ENCODE measurements at places on chromosomes 11 and 22.

DNA sequence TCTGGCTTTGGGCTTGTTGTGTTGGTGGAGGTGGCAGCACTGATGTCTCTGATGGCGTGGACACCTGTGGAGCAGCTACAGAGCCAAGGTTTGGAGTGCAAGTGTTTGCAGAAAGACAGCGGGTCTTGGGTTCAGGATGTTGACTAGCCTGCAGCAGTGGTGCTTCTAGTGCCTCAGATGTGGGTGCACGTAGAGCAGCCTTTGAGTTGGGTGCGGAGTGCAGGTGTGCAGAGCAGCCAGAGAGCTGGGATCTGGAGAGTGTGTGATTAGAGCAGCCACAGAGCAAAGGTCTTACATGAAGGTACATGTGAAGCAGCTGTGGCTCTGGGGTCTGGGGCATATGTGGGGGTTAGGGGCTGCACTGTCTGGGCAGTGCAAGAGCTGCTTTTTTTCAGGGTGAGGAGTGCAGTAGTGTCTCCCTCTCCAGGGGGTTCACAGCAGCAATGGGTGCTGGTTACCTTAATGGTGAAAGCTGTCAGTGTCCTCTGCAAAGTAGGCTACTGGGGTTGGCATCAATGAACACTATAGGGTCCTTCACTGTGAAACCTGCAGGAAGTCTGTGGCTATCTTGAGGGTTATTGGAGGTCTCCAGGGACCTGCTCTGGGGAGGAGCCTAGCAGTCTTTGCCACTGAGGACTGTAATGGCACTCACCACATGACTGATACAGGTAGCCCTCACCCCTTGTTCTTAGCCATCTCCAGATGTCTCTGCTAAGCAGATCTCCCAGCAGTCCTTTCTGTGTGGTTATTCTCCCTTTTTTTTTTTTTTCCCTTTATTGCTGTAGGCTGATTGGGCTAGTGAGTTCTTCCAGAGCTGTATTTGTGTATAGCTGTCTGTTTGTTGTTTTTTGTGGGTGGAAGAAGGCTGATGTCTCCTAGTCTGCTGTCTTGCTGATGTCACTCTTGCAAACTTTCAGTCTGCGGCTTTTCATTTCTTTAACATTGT lies 14.3 kb downstream of the BIRC2 start:
- DNase-seq, result no peak

GRCh38 chr22:37300551-37301017 lies 18.3 kb downstream of the CYTH4 start:
- DNase-seq, result no peak

GRCh38 chr22:29306175-29306834 lies at the start of gene GAS2L1:
GAS2L1 (plus strand) TSS chr22:29306650; CDS start chr22:29308106, 1,456 bp downstream.
- peak; percentile 13 for DNase-seq

GRCh38 chr22:32534252-32535235 lies 59.9 kb downstream of the FBXO7 start:
- DNase-seq, result no peak

Data from stimulated activated CD4-positive, alpha-beta T cell treated with anti-CD3 and anti-CD28 coated beads, Interleukin-2, amount 100 ng/mL, for 4 hours (primary cell).